Mucosa of gallbladder (tissue), 1 donor: ENCODE measurements at places on chromosomes 1 and 21. TPM values are rescaled to one million over a fixed set of nuclear protein-coding genes. Genes with fewer than 3 reads are reported as not detected.

The FCRLA gene
- total RNA-seq = 0.26 TPM

GRCh38 chr1:33312413-33312749 is 8.5 kb downstream of the A3GALT2 start:
- DNase-seq = no peak

- no peak for DNase-seq
Measured at GRCh38 chr21:36550761-36551160, 70.8 kb upstream of the CLDN14 start.

The BRDT gene
- not detected for total RNA-seq

DNA sequence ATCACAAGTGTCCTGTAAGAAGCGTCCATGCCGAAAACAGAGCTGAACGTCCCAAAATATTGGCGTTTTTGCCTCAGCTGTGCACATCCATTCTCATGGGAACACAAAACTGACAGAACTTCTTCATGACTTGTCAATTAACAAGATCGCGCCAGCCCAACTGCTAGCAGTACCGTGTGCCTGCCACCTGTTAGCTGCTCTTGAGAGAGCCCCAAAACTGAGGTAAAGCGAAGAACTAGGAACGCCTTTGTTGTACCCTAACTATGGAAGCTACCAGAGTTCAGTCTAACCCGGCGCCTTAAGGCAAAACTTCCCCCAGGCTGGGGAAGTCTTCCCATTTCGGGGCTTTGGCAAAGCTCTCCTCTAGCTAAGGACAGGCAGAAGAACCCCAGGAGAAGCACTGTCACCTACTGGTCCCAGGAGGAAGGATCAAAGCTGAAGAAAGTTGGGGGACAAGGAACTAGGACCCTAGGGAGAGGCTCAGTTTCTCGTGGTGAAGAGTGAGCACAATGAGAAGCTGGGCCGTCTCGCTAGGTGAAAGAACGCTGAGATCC is 719 bp downstream of the EYA3 start:
- no peak for DNase-seq

The SPRR1A gene
- not detected for total RNA-seq

GRCh38 chr1:242243472-242243871 is 244.6 kb upstream of the MAP1LC3C start:
- DNase-seq = no peak

DNA sequence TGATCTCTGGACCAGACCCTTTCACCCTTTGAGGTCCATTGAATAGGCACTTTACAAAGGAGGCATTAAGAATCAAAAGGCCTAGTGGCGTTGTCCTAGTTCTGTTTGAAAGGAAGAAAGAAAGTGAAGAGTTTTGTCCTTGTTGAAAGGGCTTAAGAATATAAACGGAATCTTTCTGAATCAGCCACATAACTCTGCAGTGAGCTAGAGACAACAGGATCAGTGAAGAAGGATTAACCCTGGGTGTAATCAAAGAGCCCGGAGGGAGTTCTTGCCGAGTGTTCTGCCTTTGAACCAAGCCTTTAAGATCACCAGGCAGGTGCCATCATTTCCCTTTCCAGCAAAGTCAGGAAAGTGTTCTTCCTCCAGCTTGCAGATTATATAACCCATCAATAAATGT is 54.8 kb upstream of the CNTN2 start:
- DNase-seq = no peak

The SPATA6 gene
- total RNA-seq = 30.1 TPM
